Right atrium auricular region (tissue), 2 donors: ENCODE measurements at places on chromosomes 7 and 10.

- DNase-seq = no peak
Observed at GRCh38 chr10:113427811-113428558, 124.9 kb upstream of the HABP2 start.

- DNase-seq = no peak
Observed at GRCh38 chr10:32240471-32240870, 106.5 kb downstream of the EPC1 start.

GRCh38 chr7:123571684-123572083 is 14.1 kb upstream of the NDUFA5 start:
- no peak for DNase-seq

- no peak for DNase-seq
Observed at GRCh38 chr7:106119719-106120118, 7.6 kb upstream of the SYPL1 start.

GRCh38 chr7:33044986-33045385 is 17.6 kb downstream of the NT5C3A start:
- no peak for DNase-seq

- DNase-seq = no peak
Observed at GRCh38 chr7:46411236-46411635, 490.2 kb upstream of the IGFBP3 start.
